ENCODE measurements at places on chromosomes 4 and X.

DNA sequence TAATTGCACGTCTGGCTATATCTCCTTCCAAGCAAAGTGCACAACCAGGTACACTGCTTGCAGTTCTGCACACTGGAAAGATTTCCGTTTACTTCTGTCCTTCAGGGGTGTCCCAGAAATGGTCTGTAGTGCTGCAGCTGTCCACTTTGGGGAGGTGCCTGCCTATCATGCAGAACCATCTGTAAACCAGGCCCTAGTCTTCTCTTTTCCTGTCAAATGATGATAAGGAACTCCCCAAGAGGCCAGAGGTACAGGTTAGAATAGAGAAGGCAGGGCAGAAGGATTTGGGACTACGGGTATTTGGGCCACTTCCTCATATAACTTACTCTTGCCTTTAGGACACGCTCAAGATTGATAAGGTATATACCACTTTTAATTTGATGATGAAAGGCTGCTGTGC lies 746.9 kb downstream of the FAT4 start:
- no peak for DNase-seq

DNA sequence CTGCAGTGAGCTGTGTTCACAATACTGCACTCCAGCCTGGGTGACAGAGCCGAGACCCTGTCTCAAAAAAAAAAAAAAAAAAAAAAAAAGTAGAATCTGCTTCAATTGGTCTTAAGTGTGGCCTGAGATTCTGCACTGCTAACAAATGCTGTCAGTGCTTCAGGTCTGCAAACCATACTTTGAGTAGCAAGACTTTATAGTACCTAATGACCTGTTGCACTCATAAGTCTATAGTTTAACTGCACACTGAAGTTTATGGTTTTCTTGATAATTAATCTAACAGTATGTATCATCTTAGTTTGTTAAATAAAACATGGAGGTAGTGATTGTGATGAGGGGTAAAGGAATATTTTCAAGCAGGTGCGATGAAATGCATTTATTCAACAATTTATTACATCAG lies 135.6 kb downstream of the STAG2 start:
- no peak for DNase-seq

DNA sequence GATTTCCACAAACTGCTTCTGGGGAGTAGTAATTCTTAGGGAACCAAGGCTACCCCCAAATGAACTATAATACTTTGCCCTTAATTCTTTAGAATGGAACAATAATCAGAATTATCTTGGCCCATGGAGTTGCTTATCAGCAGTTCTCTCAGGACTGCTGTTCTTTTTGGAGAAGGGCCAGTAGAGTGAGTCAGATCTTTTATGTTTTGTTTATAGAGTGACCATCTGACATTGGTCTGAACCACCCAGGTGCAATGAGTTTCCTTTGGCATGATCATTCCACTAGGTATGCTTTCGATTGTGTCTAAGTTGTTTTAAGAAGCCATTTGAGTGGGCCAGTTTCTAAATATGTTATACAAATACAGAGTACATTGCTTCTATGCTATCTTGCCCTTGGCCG lies 31.8 kb downstream of the PRRG1 start:
- DNase-seq = no peak

- no peak for DNase-seq
Observed at GRCh38 chrX:7233580-7234406, 85.8 kb upstream of the PUDP start.

- peak; percentile 40 for DNase-seq
Observed at GRCh38 chr4:128483816-128484215, 196.2 kb upstream of the PGRMC2 start.

DNA sequence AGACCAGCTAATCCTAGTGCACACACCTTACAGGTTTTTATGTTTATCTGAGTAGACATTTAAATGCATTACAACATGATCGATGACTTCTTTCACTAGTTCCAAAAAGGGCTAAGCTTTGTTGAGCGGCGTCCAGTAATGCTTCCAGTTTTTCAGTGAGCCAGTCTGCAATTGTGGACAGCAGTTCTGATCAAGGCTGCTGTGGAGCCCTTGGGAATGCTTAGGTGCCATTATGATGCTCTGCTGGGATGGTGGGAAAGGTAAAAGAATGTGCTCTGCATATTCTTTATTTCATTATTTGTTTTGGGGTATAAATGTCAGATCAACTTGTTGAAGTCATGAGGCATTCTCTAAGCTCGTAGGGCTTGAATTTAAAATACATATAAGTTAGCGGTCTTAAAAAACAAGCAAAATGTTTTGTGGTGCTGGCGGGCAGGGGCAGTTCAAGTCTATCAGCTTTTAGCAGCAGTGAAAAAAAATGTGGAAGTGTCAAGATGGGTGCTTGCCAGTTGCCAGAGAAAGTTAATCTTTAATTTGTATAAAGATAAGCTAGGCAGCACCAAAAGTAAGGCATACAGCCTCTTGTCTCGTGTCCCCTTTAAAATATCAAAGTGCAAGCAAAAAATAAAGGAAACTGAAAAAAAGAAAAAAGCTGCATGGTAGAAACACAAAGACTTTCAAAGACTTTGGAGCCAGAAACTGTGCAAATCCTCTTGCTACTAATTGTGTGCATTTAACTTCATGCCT lies 5.8 kb downstream of the MID1IP1 start:
- no peak for DNase-seq

- DNase-seq = peak; percentile 62
Observed at GRCh38 chr4:99088023-99088449, 552 bp downstream of the ADH5 start.

DNA sequence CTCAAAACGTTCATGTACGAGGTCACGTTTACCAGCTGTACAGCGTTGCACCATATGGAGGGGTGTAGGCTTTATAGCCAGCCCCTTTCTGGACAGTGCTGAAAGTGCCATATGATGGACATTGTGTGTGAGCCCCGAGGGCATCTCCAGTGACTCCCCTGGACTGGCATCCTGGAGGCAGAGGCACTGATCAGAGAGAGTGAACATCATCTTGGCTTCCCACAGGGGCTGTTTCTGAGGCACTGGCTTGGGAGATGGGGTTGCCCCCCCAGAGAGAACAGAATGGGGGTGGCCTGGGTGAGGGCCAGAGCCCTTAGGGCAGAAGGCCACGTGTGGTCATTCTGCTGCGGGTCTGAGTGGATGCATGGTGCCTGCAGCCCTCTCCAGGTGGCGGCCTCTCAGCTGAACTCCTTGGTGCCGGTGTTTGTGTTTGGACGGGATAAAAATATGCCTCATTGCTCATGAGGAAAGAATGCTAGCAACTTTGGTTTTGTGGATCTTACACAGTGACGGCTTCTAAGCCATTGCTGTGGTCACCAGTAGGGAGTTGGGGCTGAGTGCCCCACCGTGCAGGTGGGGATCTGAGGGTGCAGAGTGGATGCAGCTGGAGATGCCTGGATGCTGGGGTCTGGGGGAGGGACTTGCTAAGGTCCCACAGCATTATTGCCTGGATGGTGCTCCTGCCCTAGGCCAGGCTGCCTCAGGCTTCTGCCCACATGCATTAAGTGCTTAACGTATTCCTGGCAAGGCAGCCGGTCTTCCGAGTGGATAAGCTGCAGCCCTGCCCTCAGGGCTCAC lies 3.4 kb downstream of the WFS1 start:
- DNase-seq = no peak

DNA sequence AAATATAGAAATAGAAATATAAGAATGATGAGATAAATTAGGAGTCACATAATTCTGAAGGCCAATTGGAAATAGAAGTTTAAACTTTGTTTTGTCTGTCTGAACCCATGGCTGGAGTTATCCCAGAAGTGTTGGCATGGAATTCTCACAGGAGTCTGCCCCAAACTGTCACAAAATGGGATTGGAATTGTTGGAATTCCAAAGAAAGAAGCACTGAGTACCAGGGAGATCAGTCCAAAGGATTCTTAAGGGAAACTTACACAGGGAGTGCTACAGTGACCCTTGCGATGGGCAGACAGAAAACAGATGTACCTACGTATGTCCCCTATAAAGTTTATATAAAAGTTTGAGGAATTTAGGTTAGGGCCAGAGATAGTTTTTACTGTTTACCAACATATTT lies 1607.7 kb downstream of the ARAP2 start:
- no peak for DNase-seq

- DNase-seq = no peak
Observed at GRCh38 chrX:17036171-17036961, 89.9 kb downstream of the REPS2 start.

DNA sequence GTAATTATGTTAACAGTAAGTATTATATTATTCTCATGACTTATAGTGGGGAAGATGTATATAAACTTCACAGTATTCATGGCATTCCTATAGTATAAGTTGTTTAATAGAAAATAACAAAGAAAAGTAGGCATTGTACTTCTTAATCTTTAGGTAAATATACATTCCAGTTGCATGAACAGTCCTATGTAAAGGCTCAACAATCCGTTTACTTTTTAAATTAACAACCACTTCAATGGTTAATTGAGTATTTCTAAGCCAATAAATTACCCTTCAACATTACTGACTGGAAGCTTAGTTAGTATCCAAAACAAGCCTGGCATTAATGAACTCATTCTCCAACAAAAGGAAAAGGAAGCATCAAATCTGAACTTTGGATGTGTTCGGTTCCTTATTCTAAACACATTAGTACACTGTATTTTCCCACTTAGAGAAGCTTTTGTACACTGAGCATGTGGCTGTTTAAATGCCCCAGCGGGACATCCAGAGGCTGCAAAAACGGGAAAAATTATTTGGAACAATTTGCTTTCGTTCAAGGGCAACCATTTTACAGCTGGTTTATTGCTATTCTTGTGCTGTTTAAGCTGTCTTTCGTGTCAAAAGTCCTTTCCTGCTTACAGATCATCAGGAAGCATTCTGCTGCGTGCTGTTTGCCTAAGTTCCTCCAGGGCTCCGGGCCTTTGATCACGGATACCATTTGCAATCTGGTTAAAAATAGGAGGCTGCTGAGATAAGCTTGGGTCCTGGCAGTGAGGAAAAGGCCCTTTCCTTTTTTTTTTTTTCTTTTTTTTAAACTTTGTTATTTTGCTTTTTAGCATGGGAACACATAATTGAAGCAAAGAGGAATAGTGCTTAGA lies 460.3 kb downstream of the SPRY1 start:
- peak; percentile 48 for DNase-seq
